ENCODE measurements at places on chromosomes 7 and 10.
A peak's percentile ranks its signal among the peaks of the same experiment; 100 is the strongest.

DNA sequence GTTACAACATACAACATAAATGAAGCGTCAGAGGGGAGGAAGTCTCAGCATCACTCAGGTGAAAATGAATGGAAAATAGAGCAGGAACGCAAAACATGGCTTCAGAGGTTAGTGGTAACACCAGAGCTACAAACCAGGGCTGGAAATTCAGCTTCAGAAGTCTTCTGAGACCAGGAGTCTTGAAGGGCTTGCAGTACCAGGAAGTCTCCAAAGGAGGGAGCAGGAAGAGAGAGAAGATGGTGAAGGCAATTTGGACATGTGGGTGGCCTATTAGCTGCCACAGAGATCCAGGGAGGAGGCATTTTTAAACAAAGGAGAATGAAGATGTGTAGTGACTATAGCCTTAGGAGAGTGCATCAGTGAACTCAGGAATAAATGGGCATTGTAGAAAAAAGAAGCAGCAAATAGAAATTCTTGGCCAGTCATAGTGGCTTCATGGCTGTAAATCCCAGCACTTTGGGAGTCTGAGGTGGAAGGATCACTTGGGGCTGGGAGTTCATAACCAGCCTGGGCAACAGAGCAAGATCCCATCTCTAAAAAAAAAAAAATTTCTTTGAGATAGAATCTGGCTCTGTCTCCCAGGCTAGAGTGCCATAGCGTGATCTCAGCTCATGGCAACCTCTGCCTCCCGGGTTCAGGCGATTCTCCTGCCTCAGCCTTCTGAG, 9.3 kb upstream of the TET1 start:
- DNase-seq, result no peak

- no peak for DNase-seq
These were observed 88.3 kb downstream of the CHST15 start for GRCh38 chr10:124005091-124005490.

GRCh38 chr7:121276313-121276712, 52.5 kb upstream of the WNT16 start:
- DNase-seq, result no peak

DNA sequence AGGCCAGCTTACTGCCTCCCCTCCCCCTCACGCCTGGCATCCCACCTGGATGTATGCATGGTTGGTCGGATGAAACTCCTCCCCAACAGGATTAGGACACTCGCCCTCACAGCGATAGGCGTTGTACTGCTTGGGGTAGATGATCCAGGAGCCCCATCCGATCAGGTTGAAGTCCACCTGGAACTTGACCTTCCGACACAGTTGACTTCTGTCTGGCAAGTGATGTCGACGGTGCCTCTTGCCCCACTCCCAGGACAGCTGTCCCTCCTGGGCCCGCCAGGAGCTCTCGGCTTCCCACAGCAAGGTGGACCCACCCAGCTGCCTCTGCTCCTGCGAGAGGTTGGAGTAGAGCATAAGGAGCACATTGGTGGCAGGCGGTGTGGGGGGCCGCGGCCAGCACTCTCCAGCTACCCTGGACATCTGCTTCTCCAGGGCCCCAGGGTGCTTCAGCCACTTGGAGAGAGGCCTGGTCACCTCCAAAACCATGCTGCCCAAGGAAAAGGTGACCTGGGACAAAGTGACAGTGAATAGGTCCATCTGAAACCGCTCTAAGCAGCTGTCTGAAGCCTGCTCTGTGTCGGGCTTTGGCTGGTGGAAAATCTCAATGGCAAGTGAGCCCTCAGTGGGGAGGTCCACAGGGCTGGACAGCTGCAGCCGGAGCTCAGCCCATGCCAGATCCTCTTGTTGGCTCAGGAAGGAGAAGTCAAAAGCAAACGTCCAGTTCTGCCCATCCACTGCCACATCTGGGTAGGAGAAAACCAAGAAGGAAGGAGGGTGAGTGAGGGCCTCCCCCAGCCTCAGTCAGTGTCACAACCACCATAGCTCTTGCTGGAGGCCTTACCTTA, 6.0 kb downstream of the NODAL start:
- no peak for DNase-seq

DNA sequence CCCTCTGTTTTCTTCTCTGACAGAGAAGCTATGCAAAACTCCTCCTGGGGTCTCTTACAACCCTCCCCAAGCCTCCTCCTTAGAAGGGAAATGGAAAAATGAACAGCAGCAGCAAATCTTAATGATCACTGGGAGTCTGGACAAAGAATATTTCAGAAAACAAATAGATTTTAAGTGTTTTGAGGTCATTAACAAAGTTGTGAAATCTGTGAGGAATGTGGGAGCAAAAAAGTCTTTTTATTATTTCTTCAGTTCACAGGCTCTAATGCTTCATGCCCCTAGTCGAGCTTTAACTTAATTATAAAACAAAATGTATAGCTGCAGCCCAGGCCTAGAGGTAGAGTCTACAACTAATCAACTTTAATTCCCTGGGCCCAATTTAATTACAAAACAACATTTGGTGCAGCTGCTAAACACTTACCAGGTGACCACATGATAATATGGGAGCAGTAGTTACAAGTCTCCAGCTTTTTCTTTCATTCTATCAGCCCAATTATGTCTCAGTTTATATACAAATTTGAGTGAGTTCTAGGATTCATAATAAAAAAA, 293.2 kb downstream of the THSD7A start:
- DNase-seq, result no peak

DNA sequence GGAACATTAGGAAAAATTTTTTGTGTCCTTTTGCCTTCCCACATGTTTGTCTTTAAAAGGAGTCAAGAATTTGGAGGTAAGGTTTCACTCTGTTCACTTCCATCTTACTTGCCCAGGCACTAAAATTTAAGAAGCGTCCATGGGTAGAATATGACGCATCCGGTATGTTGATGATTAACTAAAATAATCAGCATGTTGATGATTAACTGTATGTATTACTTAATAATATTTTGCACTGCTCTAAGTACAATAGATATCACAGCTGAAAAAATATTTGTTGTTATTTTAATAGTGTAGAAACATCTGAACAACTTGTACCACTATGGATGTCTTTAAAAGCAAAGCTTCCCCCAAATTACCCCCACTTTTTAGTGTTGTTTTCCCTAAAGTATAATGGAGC, 11.5 kb downstream of the ANKRD22 start:
- DNase-seq, result no peak

GRCh38 chr10:22609719-22610465, 104.5 kb downstream of the PIP4K2A start:
- DNase-seq, result no peak

- DNase-seq, result peak; percentile 2
These were observed 41.3 kb upstream of the SRPK2 start for GRCh38 chr7:105429746-105430612.

- peak; percentile 27 for DNase-seq
These were observed 174.4 kb downstream of the ST7 start for GRCh38 chr7:117127585-117128168.

DNA sequence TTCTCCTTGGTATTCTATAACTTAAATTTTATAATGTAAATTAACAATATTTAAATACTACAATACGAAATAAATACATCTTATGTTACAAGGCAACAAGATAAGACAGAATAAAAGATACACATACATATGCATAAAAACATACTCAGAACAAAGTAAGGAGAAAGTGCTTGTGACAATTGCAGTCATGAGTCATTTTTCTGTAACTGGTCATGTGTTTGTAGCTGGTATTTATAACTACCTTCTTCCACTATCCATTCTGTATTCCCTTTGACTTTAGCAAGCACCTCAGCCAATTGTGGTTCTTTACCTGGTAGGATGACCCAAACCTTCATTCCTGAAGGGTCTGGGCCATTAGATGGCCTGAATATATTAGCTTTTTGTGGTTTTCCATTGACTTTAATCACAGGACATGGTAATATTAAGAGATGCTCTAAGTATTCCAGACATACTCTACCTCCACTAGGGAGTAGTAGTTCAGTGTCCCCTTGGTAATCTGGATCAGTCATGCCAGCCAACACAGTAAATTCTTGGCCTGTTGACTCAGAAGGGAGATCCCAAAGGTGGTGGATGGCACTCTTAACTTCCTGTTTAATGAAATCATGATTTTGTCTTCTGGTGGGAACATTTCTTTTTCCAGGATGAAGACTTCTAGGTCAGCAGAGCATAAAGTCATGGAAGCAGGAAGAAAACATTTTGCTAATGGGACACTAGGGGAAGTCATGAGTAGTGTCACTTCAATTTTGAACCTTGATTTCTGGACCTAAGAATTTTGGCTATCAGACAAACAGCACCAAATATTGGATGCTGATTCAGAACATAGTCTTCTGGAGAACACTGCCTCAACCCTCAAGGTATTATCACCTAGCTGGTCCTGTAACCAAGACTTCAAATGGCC, 733.7 kb upstream of the IGFBP3 start:
- no peak for DNase-seq

All from activated T-helper 9 cell treated with anti-CD3 and anti-CD28 coated beads, Interleukin-2, amount 50 U/mL, for 16 hours (primary cell).